ENCODE measurements at places on chromosomes 6 and 20.

GRCh38 chr6:167394339-167394738, 69.5 kb downstream of the TTLL2 start:
- DNase-seq, result no peak

- DNase-seq, result no peak
These were observed 273.6 kb upstream of the SUPT3H start for GRCh38 chr6:45651301-45651700.

- DNase-seq, result no peak
These were observed 153.7 kb upstream of the PTPN1 start for GRCh38 chr20:50356525-50356885.

DNA sequence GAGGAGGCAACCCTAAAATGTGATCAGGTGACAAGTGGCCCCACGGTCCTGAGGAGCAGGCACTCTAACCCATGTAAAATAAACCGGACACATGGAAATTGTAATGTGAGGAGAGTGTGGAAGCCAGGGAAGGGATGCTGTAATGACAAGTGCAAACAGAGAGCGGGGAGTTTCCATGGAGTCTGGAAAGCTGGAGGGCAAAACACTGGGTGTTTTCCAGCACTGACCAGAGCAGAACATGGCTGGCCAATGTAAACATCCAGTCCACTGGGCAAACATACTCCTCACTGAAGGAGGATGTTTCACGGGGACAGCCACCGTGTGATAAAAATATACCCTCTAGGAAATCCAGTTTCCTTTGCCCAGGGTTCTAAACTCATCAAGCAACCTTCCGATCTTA, 219.0 kb upstream of the JARID2 start:
- DNase-seq, result no peak

DNA sequence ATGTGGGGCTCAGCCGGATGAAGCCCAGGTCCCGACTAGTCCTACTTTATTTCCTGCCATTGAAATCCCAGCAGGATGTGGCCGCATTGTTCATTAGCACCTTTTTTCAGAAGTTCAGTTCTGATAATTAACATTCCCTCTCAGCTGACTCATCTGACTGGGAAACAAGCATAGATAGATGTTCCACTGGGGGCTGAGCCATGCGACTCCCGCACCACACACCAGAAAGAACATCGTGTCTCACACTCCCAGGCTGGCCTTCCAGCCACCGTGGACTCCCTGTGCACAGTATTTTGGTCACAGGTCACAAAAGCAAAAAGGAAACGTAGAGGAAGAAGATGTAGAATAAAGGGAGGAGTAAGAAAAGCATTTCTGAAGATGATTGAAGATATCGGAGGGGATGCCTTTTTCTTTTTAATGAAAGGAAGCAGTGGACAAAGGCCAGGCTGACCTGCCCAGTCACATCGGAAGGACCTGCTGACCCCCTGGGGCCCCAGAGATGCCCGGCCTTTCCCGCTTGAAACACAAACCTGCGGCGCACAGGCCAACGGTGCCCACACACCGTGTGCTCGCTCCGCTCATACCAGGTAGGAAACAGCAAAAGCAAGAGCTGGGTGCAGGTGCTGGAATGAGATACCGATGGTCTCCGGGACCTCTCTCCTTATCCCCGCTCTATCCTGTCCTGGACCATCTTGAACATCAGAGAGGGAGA, 11.8 kb downstream of the RPS6KA2 start:
- DNase-seq, result no peak

- no peak for DNase-seq
These were observed 182.0 kb downstream of the COL21A1 start for GRCh38 chr6:56065408-56065807.

- no peak for DNase-seq
These were observed 73.6 kb upstream of the TCF21 start for GRCh38 chr6:133815313-133815712.

DNA sequence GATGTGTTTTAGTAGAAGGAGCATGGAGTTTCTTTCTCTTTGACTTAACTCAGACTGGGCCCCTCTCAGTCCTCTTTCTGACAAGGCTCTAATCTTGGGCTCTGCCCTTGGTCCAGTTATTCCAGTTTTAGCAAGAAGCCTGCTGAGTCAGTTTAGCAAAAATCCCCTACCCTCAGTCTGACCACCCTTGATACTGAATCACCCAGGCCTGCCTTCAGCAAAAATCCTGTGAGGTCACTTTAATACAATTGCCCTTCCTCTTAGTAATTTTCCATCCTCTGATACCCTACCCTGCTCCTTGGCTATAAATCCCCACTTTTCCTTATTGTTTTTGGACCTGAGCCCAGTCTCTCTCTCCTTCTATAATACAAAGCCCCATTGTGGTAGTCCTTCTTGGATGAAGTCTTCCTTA, 326.7 kb upstream of the NOX3 start:
- DNase-seq, result no peak

GRCh38 chr6:37139230-37139962, 30.6 kb upstream of the PIM1 start:
- DNase-seq, result no peak

- DNase-seq, result no peak
These were observed 1.8 kb upstream of the ALDH8A1 start for GRCh38 chr6:134951494-134952263.

DNA sequence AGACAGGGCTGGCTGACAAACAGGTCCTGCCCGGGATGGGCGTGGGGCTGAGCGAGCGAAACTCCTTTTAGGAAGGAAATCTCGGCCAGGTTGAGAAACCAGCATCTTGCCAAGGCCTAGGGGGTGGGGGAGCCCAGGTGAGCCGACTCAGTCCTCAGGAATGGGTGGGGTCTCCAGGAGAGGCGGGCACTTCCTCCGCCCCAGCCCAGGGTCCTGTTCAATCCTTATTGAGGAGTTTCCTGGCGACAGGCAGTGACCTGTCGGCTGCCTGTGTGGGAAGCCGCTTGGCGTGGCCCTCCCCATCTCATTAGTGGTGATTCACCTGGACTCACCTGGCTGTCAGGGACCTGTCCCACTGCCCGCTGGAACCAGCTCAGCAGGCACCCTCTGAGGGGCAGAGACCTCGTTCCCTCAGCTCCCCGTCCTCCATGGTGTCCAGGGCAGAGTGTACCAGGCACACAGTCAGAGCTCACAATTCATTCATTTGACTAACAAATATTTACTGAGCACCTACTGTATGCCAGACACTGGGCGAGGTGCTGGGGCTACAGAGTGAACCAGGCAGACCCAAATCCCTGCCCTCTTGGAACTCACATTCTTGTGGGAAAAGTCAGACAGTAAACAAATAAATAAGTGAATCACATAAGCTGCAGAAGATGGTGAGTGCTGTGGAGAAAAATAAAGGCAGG, 51.1 kb downstream of the FGD2 start:
- no peak for DNase-seq

- DNase-seq, result no peak
These were observed 114.1 kb downstream of the CD83 start for GRCh38 chr6:14231501-14232280.

- no peak for DNase-seq
These were observed 260.5 kb downstream of the CENPW start for GRCh38 chr6:126600258-126600916.

DNA sequence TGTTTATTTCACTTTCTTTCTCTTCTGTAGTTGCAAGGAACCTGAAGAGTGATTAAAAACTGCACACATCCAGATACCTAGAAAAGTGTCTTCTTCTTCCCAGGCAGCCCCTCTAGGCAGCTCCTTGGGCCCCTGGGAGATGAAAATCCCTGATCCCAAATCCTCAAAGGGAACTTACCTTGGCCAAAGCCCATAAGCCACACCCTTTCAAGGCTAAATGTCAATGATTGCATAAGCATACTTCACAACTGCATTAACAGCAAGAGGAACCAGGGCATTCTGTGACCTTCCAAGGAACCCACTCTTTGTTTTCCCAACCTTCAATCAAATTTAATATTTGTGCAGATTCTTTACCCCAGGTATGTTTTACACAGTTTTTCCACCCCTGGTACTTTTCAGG, 4.4 kb upstream of the HMGN3 start:
- no peak for DNase-seq

- DNase-seq, result no peak
These were observed 60.9 kb upstream of the FABP7 start for GRCh38 chr6:122718616-122719015.

- no peak for DNase-seq
These were observed 497.7 kb upstream of the MARCKS start for GRCh38 chr6:113359155-113360140.

Measured in stimulated activated CD4-positive, alpha-beta T cell treated with anti-CD3 and anti-CD28 coated beads, Interleukin-12 subunit alpha, Interleukin-12 subunit beta, amount 100 ng/mL, for 48 hours (primary cell).